ENCODE measurements at places on chromosomes 7 and 10. TPM values are rescaled to one million over a fixed set of nuclear protein-coding genes. Genes with fewer than 3 reads are reported as not detected.

The VWDE gene
- 1.5 TPM for total RNA-seq

The METTL27 gene
- total RNA-seq: 19.3 TPM

The DNAJB9 gene
- 31.3 TPM for total RNA-seq

The NPS gene
- not detected for total RNA-seq

The MYH16 gene
- not detected for total RNA-seq

The ABCC2 gene
- 2.3 TPM for total RNA-seq

The LAMB4 gene
- total RNA-seq: 1.2 TPM

The CFAP70 gene
- total RNA-seq: 6.0 TPM

The C7orf57 gene
- 0.63 TPM for total RNA-seq

The TET1 gene
- 2.2 TPM for total RNA-seq

DNA sequence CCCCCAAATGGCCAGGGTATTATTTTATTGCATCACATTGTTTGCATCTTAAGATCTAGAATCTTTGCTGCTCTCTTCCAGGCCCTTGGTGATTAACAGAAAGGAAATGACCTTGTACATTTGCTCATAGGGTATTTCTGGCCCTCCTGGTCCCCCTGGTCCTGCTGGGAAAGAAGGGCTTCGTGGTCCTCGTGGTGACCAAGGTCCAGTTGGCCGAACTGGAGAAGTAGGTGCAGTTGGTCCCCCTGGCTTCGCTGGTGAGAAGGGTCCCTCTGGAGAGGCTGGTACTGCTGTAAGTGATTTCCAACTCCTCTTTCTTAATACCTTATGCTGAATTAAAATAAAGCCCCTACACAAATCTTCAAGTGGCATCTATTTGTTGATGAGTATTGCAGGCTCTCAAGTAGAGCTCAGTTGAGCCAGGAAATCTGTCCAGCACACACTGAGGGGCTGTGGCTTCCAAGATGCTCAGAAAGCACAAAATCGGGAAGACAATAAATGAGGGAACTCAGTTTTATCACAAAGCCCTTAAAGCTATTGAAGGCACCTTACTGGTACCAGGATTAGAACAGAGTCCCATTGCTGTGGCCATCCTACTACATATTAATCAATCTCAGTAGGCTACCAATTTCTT, 28.2 kb downstream of the COL1A2 start:
- no peak for DNase-seq

- peak; percentile 62 for DNase-seq
Measured at GRCh38 chr7:5532536-5533335, 109.1 kb upstream of the TNRC18 start.

- no peak for DNase-seq
Measured at GRCh38 chr10:110410329-110411046, 87.2 kb upstream of the DUSP5 start.

- DNase-seq: peak; percentile 59
Measured at GRCh38 chr10:112246-112645, 23.0 kb upstream of the ZMYND11 start.

- peak; percentile 33 for DNase-seq
Measured at GRCh38 chr7:132065193-132065988, 509.0 kb upstream of the PODXL start.

DNA sequence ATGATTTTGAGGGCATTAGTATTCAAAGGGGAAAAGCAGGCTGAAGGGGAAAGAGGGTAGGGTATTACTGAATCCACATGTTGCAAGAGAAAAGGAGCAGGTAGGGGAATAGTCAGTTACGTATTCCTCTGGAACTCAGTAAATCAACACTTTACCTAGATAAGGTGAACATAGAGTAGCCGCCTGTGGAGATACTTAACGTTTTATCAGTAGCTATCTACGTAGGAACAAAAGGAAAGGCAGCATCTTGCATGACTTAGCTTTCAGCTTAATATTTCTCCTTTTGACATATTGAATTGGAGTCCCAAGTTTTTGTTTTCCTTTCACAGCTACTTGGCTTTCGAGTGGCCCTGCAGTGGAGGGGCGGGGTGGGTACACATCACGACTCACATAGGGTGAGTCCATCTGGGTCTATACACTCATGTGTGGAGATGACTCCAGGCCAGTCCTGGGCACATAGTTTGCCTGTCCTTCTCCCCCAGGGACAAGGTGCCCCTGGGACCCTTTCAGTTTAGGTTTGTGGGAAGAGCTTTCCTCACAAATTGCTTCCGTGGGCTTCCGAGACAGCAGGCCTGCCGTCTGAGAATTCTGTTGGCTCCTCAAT, 48.1 kb downstream of the CCNY start:
- no peak for DNase-seq

- no peak for DNase-seq
Measured at GRCh38 chr10:79944428-79945395, 4.2 kb downstream of the SFTPD start.

DNA sequence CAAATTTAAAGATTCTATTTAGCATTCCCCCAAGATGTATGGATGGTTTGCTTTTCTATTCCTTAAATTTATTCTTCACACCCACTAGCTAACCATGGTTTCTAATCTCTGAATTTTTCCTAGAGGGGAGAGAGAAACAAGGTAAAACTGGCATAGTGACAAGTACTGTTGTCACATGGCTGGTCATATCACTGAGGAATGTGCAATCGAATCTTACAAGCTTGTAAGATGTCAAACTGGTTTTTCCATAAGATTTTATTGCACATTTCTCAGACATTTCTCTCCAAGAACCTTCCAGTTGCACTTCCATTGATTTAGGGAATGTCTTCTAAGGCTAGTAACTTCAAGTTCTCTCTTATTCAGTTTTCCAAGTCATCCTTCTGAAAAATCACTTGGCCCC, 89.8 kb downstream of the MBL2 start:
- no peak for DNase-seq

DNA sequence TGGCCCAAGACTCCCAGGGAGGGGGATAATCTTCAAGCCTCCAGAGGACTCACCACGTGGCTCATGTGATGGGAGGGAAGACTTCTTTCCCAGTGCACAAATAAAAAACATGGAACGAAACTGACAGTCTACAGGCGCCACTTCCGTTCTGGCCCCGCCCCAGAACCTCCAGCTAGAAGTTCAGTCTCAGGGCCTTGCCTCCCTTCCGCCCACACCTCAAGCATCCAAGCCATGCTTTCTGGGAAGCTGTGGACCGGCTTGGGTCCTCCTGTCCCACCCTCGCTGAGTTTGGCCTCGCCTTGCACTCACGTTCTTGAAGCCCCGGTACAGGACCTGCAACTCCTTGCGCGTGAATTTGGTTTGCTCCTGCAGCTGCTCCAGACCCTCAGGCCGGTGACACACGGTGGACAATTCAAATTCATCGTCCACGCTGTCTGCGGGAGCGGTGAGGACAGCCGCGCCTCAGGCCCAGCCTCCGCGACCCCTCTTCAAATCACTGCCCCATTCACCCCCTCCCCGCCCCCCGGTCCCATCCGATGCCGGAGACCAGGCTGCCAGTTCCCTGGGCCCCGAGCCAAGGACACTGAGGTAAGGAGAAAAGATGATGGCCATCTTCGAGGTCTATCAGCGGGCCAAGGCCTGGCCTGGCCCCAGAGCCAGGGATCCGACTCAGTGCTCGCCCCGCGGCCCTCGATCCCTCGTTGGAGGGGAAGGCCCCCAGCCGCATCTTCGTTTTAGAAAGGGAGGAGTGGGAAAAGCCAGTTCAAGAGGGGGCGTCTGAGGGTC, 10.7 kb upstream of the OGA start:
- peak; percentile 84 for DNase-seq

DNA sequence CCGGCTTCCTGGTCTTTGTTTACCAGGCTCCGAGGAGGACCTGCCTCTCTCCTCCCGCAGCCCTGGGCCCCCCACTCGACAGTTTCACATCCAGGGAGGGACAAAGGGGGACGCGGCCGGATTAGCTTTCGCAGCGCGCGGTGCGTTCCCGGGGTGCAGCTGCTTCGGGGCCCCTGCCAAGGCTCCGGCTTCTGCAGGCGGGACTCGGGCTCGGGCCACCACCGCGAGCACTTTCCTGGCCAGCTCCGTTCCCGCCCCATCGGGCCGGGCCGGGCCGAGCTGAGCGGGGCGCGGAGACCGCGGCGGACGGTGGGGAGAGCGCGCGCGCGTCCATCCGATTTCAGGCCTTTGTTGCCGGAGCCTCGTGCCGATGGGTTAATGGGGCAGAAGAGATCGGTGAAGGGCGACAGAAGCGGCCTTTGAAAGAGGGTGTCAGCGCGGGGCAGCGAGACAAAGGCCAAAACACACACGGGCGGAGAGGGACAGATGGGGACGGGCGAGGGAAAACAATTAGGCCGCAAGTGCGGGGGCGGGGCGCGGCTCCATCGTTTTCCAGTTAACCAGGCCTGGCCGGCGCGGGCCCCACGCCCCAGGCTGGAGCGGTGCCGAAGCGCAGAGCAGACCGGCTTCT, 8.5 kb upstream of the UNCX start:
- peak; percentile 81 for DNase-seq

Measured in kidney (tissue), 22 donors.